ENCODE measurements at places on chromosomes 16 and 17. TPM values are rescaled to one million over a fixed set of nuclear protein-coding genes. Genes with fewer than 3 reads are reported as not detected.
A peak's percentile ranks its signal among the peaks of the same experiment; 100 is the strongest.

The KRT15 gene
- 8.0 TPM for total RNA-seq

The DNAH3 gene
- total RNA-seq, result not detected

The SLC13A2 gene
- total RNA-seq, result not detected

The VTN gene
- total RNA-seq, result 0.55 TPM

The SF3B3 gene
- total RNA-seq, result 293 TPM

The AATK gene
- 0.27 TPM for total RNA-seq

The HOXB9 gene
- total RNA-seq, result not detected

The OXLD1 gene
- total RNA-seq, result 20.9 TPM

The ACSM2A gene
- not detected for total RNA-seq

The SDK2 gene
- total RNA-seq, result not detected

The CALB2 gene
- total RNA-seq, result 0.23 TPM

The SNAI3 gene
- 0.14 TPM for total RNA-seq

The KIAA0753 gene
- 16.0 TPM for total RNA-seq

The GCGR gene
- total RNA-seq, result not detected

The EVPL gene
- total RNA-seq, result not detected

The ELMO3 gene
- total RNA-seq, result 1.1 TPM

DNA sequence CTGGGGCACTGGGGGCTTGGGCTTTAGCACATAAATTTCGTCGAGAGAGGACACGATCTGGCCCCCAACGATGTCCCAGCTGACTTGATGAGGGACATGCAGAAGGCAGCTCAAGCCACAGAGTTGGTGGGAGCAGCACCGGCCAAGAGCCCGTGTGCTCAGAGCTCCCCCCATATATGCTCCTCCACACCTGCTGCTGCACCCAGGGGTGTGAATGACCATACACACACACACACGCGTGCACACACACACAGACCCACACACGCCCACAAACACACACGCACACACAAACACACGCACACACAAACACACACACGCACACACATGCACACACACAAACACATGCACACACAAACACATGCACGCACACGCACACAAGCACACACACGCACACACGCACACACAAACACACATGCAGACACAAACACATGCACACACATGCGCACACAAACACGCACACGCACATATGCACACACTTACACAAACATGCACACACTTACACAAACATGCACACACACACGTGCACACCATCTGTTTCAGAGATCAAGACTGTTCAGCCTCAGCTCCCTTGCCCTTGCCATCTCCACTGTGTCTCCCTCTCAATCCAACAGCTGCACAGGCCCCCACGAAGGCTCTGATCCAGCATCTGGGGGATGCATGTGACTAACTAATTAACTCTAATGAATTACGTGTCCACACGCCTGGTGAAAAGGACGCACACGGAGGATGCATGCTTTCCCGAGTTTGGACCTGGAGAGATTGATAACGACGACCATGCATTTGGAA, 85.6 kb upstream of the TNRC6C start:
- H3K27me3 ChIP-seq, result peaks cover 34% of the 10 kb centered on the region
- peaks cover 12% of the 10 kb centered on the region for H3K36me3 ChIP-seq
- no peak for DNase-seq
- peaks cover 7% of the 10 kb centered on the region for H3K4me1 ChIP-seq

GRCh38 chr17:21218101-21218500, 4.1 kb upstream of the TMEM11 start:
- no peak for DNase-seq
- no peak overlapping the region for H3K4me3 ChIP-seq
- H3K27me3 ChIP-seq, result no peaks in the 10 kb centered on the region
- peaks cover 32% of the 10 kb centered on the region for H3K4me1 ChIP-seq

DNA sequence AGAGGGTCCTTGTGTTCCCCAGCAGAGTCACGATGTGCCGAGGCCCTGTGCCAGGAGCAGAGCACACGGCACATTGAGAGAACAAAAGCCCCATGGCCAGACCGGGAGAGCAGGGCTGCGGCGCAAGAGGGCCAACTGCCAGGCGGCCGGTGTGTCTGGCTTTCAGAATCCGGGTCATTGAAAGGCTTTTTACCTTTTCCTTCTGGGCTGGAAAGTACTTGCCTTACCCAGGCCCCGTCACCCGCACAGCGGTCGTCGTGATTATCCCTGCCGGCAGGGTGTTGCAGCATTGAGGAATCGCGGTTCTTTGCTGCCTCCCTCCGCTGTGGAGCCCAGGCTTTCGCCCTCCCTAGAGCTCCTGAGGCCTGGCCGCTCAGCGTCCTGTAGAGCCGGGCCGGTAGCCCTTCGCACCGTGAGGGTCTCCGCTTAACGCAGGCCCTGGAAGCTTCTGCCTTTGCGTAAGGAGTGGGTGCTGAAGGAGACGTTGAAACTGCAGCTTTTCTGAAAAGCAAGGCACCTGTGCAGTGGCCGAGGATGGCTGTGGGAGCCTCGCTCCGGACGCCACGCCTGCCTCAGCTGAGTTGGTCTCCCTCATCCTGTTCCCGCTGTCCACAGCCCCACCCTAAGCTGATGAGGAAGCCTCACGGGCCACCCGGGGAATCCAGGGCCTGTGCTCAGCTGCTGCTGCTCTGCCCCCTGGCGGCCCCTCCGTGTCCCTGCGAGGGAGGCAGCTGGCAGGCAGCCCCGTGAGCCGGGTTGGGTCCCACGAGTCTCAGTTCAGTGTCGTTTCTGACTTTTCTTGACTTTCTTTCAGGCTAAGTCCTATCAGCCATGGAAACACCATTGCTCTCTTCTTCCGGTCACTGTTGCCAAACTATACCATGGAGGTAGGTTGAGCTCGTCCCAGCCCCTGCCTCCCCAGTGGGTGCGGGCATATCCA, 8.6 kb upstream of the MC1R start:
- no peaks in the 10 kb centered on the region for H3K4me1 ChIP-seq
- no peak overlapping the region for H3K4me3 ChIP-seq
- H3K36me3 ChIP-seq, result peaks cover 36% of the 10 kb centered on the region
- peaks cover 2% of the 10 kb centered on the region for H3K27me3 ChIP-seq

DNA sequence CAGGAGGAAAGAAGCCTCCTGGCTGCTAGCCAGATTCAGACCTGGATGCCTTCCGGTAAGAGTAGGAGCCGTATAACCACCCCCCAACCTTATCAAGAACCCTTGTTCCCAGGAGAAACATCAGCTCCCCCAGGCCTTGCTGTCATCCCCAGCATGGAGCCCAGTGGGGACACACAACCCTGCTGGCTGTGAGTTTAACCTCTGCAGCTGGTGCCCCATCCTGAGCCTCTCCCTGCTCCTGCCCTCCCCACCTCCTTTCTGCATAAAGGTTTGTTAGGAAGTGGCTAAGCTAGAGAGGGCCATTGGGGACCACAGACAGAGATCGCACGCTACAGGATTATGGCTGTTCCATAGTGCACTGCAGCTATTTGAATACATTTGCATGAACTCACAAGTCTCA, 55.5 kb upstream of the RPL38 start:
- no peaks in the 10 kb centered on the region for H3K4me1 ChIP-seq
- no peaks in the 10 kb centered on the region for H3K27me3 ChIP-seq
- H3K27ac ChIP-seq, result no peak overlapping the region
- H3K36me3 ChIP-seq, result peaks cover 19% of the 10 kb centered on the region

DNA sequence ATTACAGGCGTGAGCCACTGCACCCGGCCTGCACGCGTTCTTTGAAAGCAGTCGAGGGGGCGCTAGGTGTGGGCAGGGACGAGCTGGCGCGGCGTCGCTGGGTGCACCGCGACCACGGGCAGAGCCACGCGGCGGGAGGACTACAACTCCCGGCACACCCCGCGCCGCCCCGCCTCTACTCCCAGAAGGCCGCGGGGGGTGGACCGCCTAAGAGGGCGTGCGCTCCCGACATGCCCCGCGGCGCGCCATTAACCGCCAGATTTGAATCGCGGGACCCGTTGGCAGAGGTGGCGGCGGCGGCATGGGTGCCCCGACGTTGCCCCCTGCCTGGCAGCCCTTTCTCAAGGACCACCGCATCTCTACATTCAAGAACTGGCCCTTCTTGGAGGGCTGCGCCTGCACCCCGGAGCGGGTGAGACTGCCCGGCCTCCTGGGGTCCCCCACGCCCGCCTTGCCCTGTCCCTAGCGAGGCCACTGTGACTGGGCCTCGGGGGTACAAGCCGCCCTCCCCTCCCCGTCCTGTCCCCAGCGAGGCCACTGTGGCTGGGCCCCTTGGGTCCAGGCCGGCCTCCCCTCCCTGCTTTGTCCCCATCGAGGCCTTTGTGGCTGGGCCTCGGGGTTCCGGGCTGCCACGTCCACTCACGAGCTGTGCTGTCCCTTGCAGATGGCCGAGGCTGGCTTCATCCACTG, at the start of gene BIRC5:
Gene BIRC5, plus strand, starts transcription at position 238 of the 690 bp plus-strand sequence. Its CDS starts 64 bp downstream, at position 302.
- DNase-seq, result peak; percentile 69
- H3K4me1 ChIP-seq, result peaks cover 12% of the 10 kb centered on the region
- H3K4me3 ChIP-seq, result peak within 1 kb of the TSS; percentile 96

GRCh38 chr17:12402963-12403622, 262.6 kb upstream of the MYOCD start:
- peak overlapping the region; percentile 96 for H3K27ac ChIP-seq
- DNase-seq, result peak; percentile 86
- H3K4me3 ChIP-seq, result peak overlapping the region; percentile 71

GRCh38 chr17:71905376-71906031, 215.3 kb upstream of the SOX9 start:
- H3K36me3 ChIP-seq, result no peaks in the 10 kb centered on the region
- peaks cover 20% of the 10 kb centered on the region for H3K4me1 ChIP-seq
- H3K4me3 ChIP-seq, result no peak overlapping the region
- DNase-seq, result no peak

DNA sequence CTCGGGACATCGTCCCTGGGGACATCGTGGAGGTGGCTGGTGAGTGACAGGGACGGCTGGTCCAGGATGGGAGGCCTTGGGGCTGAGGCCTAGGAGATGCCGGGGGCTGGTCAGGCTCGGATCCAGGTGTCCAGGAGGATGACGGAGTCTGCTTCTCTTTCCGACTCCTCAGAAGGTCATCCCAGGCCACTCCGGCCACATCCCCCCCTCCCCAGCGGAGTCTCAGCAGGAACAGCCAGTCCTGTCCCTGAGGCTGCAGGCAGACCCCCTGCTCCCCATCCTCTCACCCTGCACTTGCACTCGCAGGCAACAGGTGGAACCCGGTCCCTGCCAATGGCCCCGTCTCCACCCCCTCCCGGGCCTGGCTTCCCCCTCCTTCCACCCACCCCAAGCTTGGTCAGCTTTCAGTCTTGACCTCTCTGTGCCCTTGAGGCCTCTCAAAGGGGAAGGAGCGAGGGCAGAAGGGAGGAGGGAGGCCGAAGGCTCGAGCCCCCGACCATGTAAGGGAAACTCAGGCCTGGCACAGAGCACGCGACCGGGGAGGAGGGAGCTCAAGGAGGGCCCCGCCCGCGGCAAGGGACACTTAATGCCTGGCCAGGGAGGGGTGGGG, 4.4 kb downstream of the ATP2A1 start:
- peaks cover 18% of the 10 kb centered on the region for H3K4me1 ChIP-seq
- no peak for DNase-seq
- H3K36me3 ChIP-seq, result no peaks in the 10 kb centered on the region
- peaks cover 5% of the 10 kb centered on the region for H3K27me3 ChIP-seq
- H3K27ac ChIP-seq, result no peak overlapping the region

DNA sequence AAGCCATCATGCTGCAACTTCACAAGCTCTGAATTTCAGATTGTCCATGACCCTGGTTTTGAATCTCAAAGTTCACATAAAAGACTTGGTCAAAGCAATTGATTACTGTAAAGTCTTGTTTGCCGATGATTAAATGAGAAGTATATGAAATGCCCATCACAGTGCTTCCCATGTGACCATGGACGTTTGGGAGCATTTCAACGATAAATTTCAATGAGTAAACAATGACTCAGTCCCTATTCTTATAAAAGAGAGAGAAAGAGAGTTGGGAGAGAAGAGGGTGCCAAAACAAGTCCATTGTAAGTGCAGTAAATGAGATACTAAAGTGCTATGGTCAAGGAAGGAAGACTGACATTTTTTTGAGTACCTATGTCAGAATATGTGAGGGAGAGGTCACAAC, 276.9 kb downstream of the SOX9 start:
- no peaks in the 10 kb centered on the region for H3K27me3 ChIP-seq
- DNase-seq, result peak; percentile 42
- 0 out of 2 replicates have a peak, but pooled peaks cover 7% of the 10 kb centered on the region for H3K36me3 ChIP-seq
- H3K27ac ChIP-seq, result peak overlapping the region; percentile 47
- peak overlapping the region; percentile 6 for H3K4me3 ChIP-seq

GRCh38 chr17:40259505-40259904, 28.2 kb upstream of the CDC6 start:
- H3K36me3 ChIP-seq, result peaks cover 21% of the 10 kb centered on the region
- no peaks in the 10 kb centered on the region for H3K27me3 ChIP-seq
- H3K4me3 ChIP-seq, result no peak overlapping the region
- H3K27ac ChIP-seq, result no peak overlapping the region

DNA sequence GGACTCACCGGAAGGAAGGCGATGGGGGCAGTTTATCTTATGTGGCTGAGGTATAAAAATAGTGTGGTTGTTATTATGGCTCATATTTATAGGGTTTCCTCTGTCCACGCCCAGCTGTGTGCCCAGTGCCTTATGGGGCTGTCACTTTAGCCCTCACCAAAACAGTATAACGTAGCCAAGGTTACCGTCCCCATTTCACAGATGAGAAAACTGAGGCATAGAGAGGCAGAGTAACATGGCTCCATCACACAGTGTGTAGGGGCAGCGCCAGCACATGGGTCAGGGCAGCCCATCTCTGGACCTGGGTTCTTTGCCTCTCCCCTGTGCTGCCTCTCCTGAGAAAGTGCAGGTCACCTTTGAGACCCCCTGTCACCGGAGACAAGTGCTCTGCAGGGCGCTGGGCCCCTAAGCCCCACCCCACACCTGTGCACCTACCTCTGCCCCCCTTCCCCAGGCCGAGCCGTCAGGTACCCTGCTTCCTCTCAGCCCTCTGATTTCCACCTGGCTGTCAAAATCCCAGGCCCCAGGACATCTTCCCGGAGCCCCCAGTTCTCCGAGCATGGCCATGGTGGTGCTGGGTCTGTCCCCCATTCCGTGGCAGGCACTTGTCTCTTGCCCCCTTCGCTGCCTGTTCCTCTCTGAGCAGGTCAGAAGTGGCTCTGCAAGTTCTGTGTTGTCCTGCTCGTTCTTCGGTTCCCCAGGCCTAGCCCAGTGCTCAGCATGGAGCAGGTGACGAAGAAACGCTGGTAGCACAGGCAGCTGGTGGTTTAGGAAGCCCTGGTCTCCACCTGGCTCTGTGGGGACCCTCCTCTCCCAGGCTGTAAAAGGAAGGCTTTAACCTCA, 7.2 kb downstream of the KIAA0513 start:
- H3K4me3 ChIP-seq, result no peak overlapping the region
- peaks cover 11% of the 10 kb centered on the region for H3K36me3 ChIP-seq
- no peak for DNase-seq
- H3K27me3 ChIP-seq, result peaks cover 2% of the 10 kb centered on the region
- no peak overlapping the region for H3K27ac ChIP-seq

- H3K27me3 ChIP-seq, result no peaks in the 10 kb centered on the region
- peak overlapping the region; percentile 92 for H3K4me3 ChIP-seq
- DNase-seq, result peak; percentile 50
- peak overlapping the region; percentile 94 for H3K27ac ChIP-seq
- H3K4me1 ChIP-seq, result peaks cover 27% of the 10 kb centered on the region
- peaks cover 7% of the 10 kb centered on the region for H3K36me3 ChIP-seq
These were observed 58.0 kb upstream of the GSE1 start for GRCh38 chr16:85554889-85555718.

DNA sequence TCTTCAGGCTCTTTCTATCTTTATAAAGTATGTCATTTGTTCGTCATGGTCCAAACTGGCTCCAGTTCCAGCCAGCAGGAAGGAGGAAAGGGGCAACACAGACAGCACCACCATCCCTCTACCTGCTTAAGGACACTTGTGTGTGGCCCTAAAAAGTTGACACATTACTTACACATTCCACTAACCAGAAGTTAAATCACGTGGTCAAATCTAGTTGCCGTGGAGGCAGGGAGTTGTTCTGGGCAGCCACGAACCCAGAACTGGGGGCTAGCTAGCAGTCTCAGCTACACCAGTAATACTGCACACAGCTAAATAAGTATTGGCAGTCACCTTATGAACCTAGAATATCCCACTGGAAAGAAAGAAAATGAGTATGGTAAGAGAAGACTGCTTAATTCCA, 104.2 kb downstream of the SNX11 start:
- H3K27me3 ChIP-seq, result peaks cover 37% of the 10 kb centered on the region
- H3K4me1 ChIP-seq, result no peaks in the 10 kb centered on the region
- DNase-seq, result no peak
- H3K4me3 ChIP-seq, result no peak overlapping the region
- H3K27ac ChIP-seq, result no peak overlapping the region

All from HFFc6 (cell line).